ELR (cell line): ENCODE measurements at places on chromosomes 6 and 20.
A peak's percentile ranks its signal among the peaks of the same experiment; 100 is the strongest.

DNA sequence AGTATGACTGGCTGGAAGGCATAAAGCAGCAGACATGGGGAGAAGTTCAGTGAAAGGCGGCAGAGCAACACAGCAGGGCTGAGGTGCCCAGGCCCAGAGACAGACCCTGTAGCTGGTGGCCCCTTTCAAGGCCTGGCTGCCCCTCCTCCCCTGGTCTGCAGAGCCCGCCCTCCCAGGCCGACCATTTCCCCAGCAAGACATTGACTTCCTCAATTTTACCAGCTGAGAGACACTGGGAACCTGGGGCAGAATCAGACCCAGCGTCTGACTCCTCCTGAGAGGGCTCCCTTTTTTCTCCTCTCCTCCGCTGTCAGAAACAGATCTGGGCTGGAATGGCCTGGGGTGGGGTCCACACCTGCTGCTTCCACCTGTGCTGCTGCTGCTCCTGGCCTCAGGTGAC, at the start of gene TREML4:
Gene TREML4 (plus strand): TSS at position 254 of the 400 bp plus-strand sequence. CDS start 79 bp downstream, at position 333.
- no peak for DNase-seq

GRCh38 chr20:63373996-63374395, 12.8 kb upstream of the CHRNA4 start:
- DNase-seq, result no peak

- DNase-seq, result no peak
Observed at GRCh38 chr6:144075875-144076274, 19.5 kb downstream of the SF3B5 start.

DNA sequence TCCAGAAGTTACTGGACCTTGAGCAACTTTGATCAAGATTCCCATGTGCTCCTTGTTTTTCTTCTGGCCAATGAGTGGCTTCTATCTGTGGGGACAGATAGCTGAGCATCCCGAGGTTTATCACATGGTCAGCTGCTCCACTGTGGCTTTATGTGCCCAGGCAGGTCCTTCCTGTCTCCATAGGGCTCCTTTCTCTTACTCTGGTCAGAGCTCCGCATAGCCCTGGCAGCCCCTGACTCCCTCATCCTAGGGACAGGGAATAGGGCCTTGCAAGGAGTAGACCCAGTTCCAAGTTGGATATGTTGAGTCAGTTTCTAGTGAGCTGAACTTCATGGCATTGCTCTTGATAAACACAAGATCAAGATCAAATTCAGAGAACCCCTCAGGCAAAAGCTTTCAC, 6.4 kb upstream of the MAS1L start:
- DNase-seq, result no peak

- DNase-seq, result no peak
Observed at GRCh38 chr6:138507977-138508675, 8.8 kb upstream of the NHSL1 start.

DNA sequence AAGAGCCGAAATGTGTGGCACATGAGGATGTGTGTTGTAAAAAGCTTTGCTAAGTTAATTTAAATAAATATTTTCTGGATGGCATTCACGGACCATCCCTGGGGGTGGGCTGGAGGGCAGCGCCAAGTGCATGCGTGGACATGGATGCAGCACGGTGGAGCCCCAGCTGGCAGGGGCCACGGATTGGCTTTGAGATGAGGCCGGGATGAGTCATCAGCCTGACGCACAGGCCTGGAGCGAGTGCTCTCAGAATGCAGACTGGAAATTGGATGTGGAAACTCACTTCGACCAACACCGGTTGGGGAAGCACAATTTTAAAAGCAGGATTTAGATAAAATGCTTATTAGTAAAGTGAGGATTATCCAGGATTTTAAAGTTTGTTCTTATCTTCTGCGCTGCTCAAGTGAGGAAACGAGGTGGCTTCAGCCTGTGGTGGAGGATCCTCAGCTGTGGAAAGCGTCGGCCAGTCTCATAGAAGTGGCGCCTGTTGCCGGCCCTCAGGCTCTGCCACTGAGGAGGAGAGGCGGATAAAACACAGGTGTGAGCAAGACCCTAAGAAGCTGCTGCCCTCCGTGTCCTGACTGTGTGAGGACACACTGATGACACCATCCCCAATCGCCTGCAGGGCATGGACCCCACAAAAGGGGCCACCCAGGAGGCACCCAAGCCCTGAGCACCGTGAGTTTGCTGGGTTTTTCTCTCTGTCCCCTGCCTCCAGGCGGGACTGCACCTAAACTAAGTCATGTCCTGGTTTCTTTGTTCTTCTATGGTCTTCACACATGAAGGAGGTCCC, 279.7 kb downstream of the CDH4 start:
- peak; percentile 89 for DNase-seq

DNA sequence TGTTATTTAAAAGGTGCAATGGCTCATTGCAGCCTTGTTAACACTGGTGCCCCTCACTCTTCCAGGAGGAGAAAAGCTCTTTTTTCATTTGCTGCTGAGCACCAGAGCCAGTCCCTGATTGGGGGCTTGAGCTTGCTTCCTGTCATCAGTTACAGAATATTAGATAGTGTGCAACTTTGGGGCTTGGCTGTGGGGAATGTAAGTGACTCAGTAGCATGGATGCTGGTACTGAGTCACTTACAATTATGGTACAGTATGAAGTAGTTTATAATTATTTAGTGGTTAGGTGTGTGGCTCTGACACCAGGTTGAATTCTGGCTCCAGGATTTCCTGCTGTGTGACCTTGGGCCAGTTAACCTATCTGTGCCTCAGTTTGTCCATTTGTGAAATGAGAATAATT, 37.6 kb downstream of the ANKS1A start:
- peak; percentile 83 for DNase-seq

DNA sequence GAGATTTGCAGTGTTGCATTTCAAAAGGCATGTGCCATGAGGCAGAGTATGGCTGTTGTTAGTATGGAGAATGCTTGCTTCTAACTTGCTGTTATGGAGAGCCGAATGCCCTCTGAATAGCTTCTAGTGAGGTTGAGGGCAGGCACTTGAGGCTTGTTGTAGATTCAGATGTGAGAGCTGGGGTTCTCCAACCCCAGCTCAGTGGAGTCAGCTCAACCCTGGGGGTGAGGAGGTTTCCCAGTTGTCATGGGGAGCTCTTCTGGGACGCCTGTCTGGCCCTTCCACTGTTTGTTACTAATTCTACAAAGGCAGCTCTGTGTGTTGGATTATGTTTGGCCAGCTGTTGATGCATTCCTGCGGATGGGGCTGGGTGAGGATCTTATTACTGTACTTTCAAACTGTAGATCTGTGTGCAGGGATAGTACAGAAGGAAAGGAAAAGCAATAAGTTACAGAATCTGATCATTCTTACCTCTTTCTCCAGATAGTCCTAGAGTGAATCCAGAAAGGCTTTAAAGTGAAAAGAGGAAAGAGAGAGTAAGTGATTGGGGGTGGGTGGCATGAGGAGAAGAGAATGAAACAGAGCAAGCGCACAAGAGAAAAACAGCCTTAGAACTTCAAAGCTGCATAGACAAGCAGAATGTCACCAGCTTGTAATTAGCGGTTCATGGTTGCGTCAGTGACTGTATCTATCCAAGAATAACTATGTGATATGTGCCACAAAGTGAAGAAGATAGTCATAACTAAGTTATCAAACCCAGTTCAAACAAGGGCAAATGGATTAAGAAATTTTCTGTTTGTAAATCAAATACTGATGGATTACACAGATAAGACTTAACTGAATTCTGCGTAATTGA, 148.7 kb downstream of the PRL start:
- DNase-seq, result peak; percentile 7

- DNase-seq, result no peak
Observed at GRCh38 chr6:71239694-71240093, 48.9 kb upstream of the OGFRL1 start.

GRCh38 chr6:144248476-144249301, 36.4 kb upstream of the UTRN start:
- peak; percentile 15 for DNase-seq

GRCh38 chr20:13430346-13431002, 208.3 kb downstream of the TASP1 start:
- DNase-seq, result peak; percentile 41

GRCh38 chr6:41768545-41769308, 11.0 kb downstream of the FRS3 start:
- DNase-seq, result no peak

DNA sequence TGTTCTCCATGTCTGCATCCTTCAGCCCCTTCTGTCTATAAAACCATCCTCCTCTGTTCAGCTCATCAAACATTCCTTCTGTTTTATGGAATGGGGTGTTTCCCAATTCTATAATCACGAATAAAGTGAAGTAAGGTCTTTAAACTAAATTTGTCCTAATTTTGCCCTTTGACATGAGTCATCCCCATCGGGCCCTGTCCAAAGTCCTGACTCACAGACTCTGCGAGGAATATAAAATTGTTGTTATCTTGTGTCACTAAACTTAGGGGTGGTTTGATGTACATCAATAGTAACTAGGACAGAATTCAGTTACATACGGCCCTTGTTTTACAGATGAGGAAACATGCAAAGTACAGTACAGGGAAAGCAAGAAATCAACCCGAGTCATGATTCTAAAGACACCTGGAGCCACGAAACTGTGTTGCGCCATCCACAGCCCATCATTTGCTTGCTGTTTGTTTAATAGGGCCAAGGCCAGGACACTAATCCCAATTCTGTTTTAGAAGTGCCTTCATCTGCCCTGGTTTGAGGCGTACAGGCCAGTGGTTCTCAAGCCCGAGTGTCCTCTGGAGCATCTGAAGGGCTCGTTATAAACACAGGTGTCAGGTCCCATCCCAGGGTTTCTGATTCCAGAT, 2.8 kb downstream of the ACSS1 start:
- peak; percentile 32 for DNase-seq

DNA sequence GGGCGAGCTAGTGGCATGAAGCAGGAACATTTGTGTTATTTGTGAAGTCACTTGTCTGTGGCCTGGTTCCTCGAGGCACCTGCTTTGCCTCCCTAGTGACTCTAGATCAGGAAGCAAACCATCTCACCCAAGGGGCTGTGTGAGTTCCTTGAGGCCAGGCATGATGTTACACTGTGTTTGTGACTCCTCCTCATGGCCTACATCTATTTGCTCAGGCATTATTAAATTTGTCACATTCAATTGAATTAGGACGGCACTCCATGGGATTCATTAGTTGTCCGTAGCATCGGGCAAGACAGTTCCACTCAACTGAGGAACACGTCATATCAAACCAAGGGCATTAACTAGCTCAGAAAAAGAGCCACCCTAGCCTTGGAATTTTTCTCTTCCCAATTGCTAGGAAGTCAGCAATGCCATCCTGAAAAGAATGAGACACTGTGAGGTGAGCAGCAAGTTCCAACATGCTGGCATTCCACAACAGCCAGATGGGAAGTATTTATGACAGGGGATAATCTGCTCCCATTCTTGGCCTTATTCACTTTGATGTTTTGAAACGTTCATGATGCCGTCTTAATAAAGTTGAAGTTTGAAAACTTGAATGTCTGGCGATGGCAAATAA, 17.2 kb downstream of the TMEM200A start:
- DNase-seq, result no peak

DNA sequence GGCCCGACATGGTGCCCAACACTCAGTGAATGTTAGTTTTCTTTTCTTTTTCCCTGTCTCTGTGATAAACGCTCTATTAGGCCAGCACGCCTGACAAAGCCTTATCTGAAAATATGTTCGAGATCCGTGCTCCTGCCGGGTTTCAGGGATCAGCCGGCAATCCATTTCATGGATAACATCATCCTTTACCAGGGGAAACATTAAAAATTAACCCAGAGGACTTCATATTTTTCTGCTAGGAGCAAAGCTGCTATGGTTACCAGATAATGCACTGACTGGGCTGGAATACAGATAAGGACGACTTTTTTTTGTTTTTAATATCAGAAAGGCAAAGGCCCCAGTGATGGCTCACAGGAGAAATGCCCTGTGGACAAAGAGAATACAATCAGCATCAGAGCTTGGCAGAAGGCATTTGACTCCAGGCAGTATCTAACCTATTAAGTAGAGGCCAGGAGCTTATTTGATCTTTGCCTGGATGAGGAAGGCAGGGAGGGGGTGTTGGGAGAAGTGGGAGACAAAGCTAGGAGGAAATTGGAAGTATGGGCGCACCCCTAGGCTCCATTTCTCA, 482.0 kb upstream of the CHD6 start:
- DNase-seq, result no peak

GRCh38 chr6:138410048-138410735, 6.2 kb downstream of the HEBP2 start:
- peak; percentile 72 for DNase-seq

DNA sequence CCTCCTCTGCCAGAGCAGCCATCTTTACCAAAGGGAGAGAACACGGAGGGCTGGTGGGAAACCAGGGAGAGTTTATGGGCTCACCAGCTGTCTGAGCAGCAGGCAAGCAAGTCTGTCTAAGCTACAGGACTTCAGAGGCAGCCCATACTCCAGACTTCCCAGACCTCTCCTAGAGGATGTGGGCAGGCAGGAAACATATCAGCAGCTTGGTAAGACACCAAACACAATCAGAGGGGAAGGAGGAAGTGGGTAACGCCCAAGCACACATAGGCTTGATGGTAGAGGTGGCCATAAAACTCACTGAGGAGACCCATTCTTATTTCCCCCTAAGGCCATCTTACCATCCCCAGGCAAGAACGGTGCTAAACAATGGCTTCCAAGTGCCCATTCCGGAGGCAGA, 143.1 kb upstream of the ARID1B start:
- no peak for DNase-seq

DNA sequence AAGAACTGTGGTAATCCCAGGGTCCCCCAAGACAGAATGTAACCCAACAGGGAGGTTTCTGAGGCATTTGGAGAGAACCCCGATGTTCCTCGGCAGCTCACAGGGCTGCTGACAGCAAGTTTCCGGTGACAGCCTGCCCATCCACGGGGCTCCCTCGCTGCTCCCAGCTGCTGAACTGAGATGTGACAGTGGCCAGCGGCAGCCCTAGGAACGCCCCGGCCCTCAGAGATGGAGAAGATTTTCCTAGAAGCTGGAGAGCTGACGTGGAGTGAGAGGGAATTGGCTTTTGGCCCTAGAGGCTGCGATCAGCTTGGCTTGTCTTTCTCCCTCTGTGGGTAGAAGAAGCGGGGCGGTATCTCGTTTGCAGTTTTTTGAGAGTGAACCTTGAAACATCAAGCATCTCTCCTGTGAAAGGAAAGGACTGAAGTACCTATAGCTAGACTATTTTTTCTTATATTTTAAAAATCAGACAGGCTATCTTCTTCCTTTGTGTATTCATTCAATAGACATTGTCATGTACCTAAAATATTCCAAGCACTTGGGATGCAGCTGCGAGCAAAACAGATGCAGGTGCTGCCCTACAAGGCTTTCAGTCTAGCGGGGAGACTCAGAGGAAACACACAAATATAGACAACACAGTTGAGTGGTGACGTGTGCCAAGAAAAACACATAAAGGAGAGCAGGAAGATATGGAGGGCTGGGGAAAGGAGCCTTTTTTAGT, 28.4 kb upstream of the NFATC2 start:
- peak; percentile 15 for DNase-seq
